ENCODE measurements at places on chromosomes 4 and X.

GRCh38 chrX:133980832-133981588, 4.4 kb downstream of the GPC3 start:
- DNase-seq = no peak

- DNase-seq = no peak
Observed at GRCh38 chrX:72238183-72238582, 644 bp downstream of the ERCC6L start.

DNA sequence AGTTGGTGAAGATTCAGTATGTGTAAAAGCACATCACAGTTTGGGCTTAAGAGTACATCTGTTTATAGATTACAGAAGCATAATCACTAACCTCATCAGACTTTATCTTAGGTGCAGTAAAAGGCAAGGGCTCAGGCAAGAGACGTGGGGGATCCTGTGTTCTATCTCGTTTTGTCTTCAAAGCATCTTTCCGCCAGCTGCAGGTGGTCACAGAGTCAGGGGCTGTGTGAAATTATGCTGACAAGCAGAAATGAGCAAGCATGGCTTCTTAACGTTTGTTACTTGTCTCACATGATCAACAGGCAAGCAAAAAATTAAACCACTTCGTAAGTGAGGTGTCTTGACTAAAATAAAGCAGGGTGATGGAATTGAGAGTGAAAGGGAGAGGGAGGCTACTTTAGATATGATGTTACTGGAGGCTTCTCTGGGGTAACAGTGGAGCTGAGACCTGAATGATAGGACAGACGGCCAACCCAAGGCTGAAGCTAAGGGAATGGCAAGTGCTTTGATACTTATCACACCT, 1.4 kb upstream of the TEC start:
- no peak for DNase-seq

- no peak for DNase-seq
Observed at GRCh38 chrX:25976683-25977310, 161.3 kb upstream of the MAGEB18 start.

DNA sequence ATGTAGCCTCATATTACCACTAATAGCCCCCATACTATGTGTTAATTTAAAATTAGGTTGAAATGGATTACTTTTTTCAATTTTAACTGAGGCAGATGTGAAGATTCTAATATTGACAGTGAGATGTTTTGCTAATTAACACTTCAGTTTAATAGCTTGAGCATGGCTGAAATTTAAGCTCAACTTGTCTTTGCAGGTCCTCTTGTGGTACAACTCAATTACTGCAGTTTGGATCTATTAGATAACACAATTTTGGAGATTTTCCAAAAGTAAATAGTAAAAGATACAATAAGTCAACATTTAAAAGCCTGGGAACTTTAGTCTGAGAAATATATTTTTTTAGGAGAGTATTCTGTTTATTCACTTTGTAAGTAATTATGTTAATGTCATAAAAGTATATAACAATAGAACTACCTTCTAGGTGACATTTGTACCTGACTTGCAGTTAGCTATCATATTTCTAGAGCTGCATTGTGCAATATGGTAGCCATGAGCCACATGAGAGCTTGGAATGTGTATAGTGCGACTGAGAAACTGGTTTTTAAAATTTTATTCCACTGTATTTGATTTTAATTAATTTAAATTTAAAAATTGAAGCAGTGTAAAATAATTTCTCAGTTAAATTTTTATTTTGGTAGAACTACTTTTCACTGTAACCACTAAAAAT, 73.1 kb upstream of the FMR1 start:
- no peak for DNase-seq

DNA sequence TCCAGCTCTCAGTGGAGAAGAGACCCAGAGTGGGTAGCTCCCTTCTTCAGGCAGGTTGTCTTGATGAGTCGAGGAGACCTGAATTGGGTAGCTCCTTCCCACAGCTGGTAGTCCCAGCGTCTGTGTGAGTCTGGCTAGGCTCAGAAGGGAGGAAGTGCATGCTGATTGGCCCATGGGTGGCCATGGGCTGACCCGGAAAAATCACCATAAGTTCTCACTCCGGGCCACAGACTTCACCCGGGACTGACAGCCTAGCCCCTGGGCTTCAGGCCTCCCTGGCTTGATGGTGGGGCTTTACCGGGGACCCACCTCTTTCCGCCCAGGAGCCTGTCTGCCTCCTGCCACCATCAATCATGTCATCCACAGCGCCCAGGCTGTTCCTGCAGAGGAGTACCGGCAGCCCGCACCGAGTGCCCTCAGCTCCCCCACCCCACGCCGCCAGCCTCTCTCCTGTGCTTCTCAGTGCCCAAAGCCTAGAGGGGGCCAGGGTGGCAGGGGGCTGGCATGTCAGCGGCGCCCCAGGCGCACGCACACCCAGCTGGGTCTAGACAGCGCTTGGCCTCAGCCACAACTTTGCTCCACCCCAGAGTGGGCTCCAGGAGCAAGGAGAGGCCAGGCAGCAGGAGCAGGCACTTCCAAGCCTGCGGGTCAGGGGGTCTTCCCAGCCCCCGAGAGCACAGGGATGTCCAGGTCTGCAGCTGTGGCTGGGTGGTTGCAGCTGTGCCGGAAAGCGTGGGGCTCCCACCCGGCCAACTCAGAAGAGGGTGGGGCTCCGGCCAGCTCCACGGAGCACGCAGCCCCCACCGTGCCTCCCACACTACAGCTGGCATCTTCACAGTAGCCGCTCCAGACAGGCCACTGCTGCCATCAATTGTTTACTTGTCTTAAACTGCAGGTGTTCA, 16.1 kb upstream of the SAT1 start:
- no peak for DNase-seq

DNA sequence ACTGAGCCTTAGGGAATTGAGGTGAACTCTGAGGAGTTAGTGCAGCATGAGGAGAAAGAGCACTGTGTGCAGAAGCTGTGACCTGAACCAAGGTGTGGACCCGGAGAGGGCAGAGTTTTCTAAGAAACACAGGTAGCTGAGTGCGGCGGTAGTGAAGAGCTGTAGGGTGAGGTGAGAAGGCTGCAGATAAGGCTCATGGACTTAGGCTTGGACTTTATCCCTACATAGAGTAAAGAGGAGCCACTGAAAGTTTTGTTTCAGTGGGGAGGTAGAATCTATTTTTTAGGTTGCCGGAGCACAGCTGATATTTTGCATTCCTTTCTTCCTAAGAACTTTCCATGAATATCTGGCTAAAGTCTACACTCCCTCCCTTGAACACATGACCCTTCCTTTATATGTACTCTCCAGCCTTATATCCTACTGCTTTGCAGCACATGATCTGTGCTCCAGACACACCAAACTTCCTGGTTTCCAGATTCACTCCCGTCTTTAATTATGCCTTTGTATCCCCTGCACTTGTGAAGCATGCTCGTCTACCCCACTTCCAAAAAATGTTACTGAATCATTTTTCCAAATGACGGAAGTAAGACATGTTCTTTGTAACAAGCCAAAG, 10.6 kb upstream of the PGRMC2 start:
- DNase-seq = no peak

- DNase-seq = no peak
Observed at GRCh38 chr4:68433582-68433981, 13.7 kb upstream of the TMPRSS11E start.

- no peak for DNase-seq
Observed at GRCh38 chrX:43644124-43644701, 11.9 kb upstream of the MAOA start.

DNA sequence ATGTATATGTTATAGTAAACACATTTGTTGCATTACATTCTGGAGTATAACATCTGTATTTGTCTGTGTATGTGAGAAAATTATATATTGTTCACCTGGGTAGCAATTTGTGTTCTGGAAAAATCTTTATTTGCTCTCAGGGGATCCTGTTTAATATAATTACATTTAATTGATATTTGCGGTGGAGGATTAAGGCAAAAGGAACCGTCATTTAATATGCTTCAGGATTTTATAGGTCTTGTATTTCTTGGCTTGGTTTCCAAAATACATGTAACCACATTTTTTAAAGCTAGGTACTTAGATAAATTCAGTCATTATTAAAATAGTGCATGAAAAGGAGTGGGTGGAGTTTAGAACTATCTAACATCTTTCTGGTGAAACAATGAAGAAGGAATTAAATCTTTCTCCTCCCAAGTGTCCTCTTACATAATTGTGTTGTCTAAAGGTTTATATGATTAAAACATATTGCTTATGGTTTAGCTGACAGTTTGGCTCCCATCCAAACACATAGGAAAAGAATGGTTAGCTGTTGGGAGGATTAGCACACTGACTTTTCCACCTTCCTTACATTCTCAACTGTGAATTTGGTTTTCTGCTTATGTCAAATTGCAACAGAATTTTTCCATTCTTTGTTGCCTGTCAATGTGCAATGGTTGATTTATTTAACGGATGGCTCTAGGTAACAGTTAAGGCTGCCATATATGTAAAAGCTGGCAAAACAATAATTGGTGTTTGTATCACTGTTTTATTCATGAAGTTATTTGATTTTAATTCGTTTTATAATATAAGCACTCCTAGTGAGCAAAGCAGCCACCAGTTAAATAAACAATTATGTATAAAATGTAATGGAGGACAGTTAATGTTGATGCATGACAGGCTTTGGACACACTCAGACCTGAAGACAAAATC, 250.8 kb upstream of the SFRP2 start:
- no peak for DNase-seq

- DNase-seq = no peak
Observed at GRCh38 chr4:24598025-24598424, 13.7 kb upstream of the DHX15 start.

DNA sequence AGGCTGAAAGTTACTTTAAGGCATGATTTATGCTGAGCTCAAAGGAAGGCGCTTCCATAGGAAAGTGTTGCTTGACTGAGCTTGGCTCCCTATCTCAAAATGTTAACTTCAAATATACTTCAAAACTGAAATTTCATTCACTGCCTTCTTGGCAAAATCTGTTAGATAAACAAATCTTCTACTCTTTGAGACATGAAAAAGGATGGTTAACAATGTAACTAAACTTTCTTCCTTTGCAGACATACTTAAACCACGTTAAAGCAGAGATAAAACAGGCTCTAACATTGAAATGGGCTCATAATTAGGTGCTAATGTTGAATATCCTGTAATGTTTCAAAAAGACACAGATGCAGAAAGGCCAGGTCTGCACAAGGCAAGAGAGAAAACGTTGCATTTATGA, 110.4 kb downstream of the AMELX start:
- DNase-seq = no peak

DNA sequence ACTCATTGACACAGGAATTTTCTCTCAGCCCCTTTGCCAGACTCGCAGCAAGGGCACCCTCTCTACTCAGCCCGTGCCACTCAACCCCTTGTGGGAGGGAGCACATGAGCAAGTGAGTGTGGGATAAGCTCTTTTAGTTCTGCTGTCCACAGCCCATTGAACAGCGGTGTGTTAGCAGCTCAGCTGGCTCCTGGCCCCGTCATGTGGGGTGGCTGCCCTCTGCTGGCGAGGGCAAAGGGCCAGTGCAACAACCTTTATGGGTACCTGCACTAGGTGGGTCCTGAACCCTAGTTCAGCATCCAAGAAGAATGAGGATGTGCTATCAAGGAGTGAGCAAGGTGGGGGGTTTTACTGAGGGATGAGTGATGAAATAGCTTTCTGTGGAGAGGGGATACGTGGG, 85.0 kb upstream of the ZNF81 start:
- DNase-seq = peak; percentile 21

- DNase-seq = no peak
Observed at GRCh38 chr4:32841217-32841616, 2121.0 kb downstream of the PCDH7 start.

- no peak for DNase-seq
Observed at GRCh38 chrX:41445781-41446358, 1.3 kb upstream of the NYX start.

- no peak for DNase-seq
Observed at GRCh38 chr4:81970454-81970853, 403.3 kb downstream of the HNRNPD start.

- no peak for DNase-seq
Observed at GRCh38 chr4:38920186-38920585, 52.6 kb downstream of the FAM114A1 start.

GRCh38 chr4:81106150-81106549, 75.6 kb downstream of the BMP3 start:
- DNase-seq = no peak

DNA sequence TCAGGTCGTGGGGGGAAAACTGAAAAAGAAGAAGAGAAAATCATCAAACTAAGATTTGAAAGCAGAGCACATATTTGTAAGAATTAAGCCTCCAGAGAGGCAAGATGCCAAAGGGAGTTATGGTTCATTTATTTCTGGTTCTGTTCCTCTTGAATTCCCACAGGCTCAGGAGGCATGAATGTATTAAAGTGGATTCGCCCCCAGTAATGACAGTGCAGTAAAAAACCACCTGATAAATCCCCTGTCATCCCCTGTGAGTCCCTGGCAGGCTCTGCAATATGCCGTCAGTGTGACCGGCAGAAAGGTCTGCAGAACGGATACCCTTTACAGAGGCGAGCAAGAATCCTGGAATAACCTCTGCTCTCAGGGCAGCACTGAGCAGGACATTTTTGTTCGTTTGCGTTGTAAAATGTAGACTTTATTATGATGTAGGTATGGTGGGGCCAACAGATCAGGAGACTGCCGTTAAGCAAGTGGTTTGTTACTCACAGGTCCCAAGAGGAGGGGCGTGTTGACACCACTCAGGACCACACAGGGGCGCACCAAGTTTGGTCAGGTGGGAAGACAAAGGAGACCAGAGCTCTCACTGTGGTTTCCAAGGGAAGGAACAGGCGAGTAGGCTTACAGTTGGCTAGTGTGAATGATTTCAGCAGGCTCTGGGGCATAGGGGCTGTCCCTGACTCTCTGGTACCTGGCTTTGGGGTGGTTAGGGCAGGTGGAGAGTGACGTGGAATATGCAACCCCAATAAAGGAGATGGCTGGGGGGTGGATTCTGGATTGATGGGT, 75.3 kb downstream of the DHRSX start:
- no peak for DNase-seq

GRCh38 chrX:42219231-42219630, 295.9 kb upstream of the CASK start:
- DNase-seq = no peak

- no peak for DNase-seq
Observed at GRCh38 chrX:24225265-24225664, 75.7 kb downstream of the ZFX start.

GRCh38 chr4:118968005-118968404, 79.4 kb downstream of the SYNPO2 start:
- no peak for DNase-seq

DNA sequence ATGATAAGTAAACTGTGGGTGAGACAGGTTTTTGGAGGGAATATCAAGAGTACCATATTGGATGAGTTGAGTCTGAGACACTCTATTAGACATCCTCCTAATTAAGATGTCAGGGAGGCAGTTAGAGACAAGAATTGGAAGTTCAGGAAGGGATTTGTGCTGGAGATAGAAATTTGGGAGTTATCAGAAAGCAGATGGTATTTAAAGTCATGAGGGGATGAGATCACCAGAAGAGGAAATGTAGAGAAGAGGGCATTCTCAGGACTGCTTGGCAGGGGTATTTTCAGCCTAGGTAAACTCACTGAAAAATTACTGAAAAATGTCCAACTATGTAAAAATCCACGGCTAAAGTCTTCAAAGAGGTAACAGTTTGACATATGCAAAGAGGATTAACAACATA, 161.6 kb upstream of the PGRMC2 start:
- no peak for DNase-seq

DNA sequence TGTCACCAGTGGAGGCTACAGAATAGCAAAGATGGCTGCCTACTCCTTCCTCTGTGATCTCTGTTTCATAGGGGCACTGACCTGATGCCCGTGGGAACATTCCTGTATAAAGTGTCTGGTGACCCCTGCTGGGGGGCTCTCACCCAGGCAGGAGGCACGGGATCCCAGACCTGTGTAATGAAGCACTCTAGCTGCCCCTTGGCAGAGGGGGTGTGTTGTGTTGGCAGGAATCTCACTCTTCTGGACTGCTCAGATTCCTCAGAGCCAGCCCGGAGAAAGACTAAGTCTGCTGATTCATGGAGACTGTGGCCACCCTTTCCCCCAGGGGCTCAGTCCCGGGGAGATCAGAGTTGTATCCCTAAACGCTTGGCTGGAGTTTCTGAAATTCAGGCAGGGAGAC, 648.3 kb downstream of the SPRY1 start:
- DNase-seq = no peak

Data from CD4-positive, alpha-beta T cell (primary cell).